Cardiac muscle cell (in vitro differentiated cells and primary cell): ENCODE measurements at places on chromosomes 6 and 20.
A peak's percentile ranks its signal among the peaks of the same experiment; 100 is the strongest.

DNA sequence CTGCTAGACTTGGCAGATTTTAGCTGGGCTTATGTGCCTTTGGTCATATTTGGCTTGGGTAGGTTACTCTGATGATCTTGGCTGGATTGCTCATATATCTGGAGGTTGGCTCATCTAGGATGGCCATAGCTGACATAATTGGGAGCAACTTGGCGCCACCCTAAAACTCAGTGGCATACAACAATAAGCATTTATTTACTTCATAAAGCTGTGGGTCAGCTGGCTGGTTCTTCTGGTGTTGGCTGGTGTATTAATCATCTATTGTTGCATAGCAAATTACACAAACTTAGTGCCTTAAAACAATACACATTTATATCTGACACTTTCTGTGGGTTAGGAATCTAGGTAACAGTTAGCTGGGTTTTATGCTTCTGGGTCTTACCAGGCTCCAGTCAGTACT is 297.3 kb upstream of the JAG1 start:
- no peak for DNase-seq

DNA sequence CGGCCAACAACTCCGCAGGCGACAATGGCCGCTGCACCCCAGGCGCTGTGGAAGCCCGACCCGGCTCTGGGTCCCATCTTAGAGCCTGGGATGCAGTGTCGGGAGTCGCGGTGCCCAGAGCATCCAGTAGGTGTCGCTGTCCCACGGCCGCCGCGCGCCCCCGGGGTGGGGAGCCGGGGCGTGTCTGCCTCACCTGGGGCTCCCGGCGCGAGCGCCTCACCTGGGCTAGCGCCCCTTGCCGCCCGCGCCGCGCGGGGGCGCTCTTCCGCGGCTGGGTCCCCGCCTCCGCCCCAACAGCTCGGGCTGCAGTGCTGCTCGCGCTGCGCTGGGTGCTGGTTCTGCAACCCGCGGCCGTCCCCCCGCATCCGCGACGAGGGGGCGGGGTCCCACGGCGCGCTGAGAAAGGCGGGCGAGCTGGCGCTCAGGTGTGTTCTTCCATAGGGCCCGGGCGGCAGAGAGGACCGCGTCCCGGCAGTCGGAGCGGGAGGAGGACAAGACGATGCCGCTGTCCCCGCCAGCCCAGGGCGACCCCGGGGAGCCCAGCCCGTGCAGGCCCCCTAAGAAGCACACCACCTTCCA is at the start of gene CRYBG1:
Gene CRYBG1, plus strand, starts transcription at position 308 of the 579 bp plus-strand sequence. Its CDS starts 192 bp downstream, at position 500.
- peak; percentile 69 for DNase-seq

DNA sequence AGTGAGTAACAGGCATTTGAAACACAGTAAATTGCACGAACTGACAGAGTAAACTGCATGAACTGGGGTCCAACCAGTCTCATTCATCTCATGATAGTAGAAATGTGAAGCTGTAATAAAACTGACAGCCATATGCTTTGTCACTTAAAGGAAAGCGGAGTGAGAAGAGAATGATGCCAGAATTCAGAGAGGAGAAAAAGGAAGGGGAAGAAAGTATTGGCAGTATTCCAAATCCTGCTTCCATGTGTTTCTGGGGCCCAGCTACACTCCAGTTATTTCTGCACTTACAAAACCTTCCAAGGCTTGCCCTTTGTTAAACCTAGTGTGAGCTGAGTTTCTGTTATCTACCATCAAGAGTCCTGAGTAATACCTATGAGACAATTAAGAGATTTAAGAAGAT is 17.2 kb downstream of the SNX14 start:
- DNase-seq, result peak; percentile 50

DNA sequence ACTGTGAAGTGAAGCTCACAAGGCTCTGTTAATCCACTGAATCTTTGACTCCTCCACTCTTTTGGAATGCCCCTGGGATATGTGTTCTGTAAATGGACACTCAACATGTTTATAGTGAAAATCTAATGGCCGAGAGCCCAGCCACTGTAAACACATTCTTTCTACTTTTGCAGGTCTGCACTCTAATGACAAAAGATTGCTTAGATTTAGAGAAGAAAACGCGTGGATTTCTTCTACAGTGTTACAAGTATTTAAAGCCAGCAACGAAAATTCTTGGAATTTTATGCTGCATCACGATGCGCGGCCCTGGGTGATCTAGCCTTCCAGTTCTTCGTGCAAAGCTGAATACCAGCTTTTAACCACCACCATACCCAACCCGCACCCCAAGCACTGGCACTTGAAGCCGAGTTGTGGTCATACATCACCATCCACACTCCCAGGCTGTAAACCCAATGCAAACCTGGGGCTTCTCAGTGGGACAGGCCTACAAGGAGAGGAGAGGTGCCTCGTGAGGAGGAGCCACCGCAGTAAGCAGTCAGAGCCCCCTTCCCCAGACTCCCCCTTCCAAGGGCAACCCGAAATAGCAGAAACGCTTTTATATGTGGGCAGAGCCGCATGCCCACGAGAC is 3.7 kb upstream of the FOXO3 start:
- DNase-seq, result no peak

- DNase-seq, result no peak
Observed at GRCh38 chr20:4780245-4780644, 58.5 kb downstream of the PRND start.

- no peak for DNase-seq
Observed at GRCh38 chr6:152896923-152897322, 85.9 kb downstream of the FBXO5 start.

DNA sequence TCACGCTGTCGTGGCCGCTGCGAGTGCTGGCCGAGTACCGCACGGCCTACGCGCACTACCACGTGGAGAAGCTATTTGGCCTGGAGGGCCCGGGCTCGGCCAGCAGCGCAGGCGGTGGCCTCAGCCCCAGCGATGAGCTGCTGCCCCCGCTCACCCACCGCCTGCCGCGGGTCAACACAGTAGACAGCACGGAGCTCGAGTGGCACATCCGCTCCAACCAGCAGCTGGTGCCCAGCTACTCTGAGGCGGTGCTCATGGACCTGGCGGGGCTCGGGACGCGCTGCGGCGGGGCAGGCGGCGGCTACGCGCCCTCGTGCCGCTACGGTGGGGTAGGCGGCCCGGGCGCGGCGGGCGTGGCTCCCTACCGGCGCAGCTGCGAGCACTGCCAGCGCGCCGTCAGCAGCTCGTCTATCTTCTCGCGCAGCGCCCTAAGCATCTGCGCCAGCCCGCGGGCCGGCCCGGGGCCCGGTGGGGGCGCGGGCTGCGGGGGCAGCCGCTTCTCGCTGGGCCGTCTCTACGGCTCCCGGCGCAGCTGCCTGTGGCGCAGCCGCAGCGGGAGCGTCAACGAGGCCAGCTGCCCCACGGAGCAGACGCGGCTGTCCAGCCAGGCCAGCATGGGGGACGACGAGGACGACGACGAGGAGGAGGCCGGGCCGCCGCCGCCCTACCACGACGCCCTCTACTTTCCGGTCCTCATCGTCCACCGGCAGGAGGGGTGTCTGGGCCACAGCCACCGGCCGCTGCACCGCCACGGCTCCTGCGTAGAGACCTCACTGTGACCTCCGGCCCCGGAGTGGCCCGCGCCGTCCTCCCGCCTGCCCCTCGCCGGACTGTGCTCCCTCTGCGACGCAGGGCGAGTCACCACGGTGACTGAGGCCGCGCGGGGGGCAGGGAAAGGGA is 5.7 kb downstream of the TMEM151B start:
- no peak for DNase-seq

GRCh38 chr20:1280195-1281102 is 14.4 kb downstream of the SNPH start:
- DNase-seq, result no peak

DNA sequence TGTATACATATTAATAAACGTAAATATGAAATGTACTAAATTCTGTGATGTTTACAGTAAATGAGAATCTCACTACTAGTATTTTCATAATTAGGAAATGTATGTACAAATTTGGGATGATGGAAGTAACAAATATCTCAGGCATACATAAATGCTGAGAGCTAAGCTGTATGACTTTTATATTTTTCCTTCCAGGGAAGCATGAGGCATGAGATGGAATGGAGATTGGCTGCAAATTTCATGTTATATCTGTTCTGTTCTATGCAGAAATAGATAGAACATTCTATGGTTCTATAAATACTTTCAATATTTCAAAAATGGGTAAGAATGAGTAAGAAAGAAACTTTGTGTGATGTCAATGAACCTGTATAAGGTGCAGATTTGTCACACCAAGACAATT is 335.2 kb downstream of the KHDRBS2 start:
- no peak for DNase-seq

DNA sequence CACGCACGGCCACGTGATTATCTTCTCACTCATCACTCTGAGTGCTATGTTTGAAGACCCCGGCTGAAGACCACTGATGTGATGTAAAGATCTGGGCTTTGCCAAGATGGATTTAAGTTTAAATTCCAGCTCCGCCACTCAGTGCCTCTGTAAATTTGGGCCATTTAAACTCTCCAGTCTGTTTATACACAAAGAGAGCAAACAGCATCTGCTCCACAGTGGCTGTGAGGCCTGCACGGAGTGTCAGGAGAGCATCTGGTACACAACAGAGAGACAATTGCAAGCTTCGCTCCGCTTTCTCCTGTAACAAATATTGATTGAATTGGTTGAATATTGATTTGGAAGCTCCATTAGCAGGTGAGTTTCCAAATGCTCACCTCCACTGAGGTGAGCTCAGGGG is 80.5 kb upstream of the FRMD1 start:
- no peak for DNase-seq

DNA sequence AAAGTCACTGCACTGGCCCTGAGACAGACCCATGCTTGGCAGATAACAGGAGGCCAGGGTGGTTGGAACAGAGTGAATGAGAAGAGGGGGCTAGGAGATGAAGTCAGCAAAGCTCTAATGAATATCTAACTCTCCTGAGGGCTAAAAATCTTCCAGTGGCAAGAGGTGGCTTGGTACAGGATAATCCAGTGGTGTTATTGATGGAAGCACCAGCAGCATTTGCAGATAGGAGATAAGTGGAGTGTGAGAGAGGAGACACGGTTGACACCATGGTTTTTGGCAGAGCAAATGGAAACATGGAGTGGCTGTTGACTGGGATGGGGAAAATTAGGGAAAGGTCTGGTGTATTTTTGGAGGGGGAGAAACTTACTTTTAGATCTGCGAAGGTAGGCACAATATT is 363.0 kb downstream of the ARHGAP18 start:
- DNase-seq, result no peak
